Renal pelvis (tissue), 12 donors: ENCODE measurements at places on chromosomes 6 and 20.

DNA sequence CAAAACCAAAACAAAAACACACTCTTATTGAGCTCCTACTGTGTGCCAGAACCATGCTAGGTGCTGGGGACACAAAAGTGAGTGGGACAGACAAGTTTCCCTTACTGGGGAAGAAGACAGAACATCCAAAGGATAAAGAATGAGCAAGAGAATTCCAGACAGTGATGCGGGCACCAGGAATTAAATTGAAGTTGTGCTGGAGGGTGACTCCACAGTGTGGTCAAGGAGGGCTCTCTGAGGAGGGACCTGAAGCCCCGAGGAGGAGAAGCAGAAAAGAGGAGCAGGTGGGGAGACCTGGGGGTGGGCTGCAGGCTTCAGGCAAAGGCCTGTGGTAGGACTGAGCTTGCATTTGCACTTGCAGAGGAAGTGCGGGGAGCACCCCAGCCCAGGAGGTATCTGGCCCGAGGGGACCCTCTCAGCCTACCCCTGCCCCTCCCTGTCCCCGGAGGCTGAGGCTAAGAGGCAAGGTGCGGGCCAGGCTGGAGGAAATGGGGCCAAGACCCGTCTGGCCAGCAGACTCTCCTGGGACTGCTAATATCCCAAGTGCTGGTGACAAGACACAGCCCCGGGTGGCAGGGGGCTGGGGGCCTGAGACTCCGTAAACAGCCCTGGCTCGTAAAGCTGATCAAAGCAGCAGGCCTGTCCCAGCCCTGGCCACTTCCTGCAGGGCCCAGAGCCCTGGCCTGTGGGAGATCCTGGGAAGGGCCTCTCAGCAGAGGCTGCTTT is 57.1 kb downstream of the SNAI1 start:
- DNase-seq = no peak

GRCh38 chr20:18057994-18058349 is 256 bp upstream of the OVOL2 start:
- DNase-seq = no peak

GRCh38 chr6:161367472-161367871 is 93.6 kb upstream of the AGPAT4 start:
- no peak for DNase-seq

DNA sequence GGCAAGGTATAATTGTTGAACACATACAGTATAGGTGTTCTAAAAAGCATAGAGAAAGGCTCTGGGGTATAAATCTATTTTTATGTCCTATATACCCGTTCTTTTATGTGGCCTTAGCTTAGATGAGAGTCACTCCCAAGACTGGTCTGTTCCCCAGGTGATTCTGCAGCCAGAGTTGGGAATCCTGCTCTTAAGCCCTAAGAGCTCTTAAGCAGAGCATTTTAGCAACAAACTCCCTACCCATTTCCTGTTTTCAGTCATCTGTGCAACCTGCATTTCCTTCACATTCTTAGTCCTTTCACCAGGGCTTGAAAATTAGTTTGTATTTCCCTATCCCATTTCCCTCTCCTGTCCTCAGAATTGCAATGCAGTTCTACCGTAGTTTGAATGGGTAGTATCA is 166.1 kb downstream of the HS3ST5 start:
- DNase-seq = no peak

GRCh38 chr20:59575653-59576052 is 28.7 kb upstream of the PHACTR3 start:
- DNase-seq = no peak

GRCh38 chr6:74250161-74250818 is 554.3 kb downstream of the CD109 start:
- no peak for DNase-seq

GRCh38 chr6:14210077-14210476 is 92.5 kb downstream of the CD83 start:
- no peak for DNase-seq

GRCh38 chr6:150732765-150733539 is 132.6 kb upstream of the MTHFD1L start:
- DNase-seq = no peak

- DNase-seq = no peak
Observed at GRCh38 chr6:160766657-160766988, 64.6 kb downstream of the PLG start.

- peak; percentile 60 for DNase-seq
Observed at GRCh38 chr6:20198775-20199174, 13.5 kb downstream of the MBOAT1 start.

DNA sequence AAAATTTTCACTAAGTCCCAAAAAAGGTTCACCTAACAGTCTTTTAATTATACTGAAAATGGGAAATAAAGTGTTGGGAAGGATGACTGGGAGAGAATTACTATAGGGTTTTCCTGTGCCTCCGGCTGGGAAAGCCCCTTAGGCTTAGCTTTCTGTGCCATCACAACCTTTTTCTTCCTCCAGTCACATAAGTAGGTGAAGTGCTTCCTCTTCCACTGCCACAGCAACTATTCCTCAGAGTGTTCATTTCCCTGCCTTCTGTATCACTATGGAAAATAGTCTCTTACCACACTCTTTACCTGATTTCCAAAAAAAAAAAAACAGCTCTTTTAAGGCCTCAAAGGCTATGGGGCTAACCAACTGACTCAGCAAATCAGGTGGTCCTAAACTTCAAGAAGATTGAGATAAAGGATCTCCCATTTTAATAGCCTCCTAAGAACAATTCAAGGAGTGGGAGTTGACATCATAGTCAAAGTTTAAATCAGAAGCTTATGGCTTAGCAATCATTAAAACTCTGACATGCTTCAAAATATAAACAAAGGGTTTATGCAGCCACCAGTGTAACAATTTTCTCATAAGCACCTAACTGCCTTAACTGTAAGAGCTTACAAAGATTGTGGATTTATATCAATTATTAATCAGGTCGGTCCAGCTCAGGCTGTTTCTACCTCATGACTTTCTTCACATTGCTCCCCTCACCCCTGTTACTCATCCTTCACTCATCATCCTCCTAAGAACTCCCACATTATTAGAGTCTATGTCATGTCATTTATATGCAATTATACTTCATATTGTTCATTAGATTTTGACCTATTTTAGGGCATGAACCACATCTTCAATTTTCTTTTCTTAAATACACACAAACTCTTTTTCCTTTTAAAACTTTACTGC is 95.3 kb downstream of the RNGTT start:
- no peak for DNase-seq

DNA sequence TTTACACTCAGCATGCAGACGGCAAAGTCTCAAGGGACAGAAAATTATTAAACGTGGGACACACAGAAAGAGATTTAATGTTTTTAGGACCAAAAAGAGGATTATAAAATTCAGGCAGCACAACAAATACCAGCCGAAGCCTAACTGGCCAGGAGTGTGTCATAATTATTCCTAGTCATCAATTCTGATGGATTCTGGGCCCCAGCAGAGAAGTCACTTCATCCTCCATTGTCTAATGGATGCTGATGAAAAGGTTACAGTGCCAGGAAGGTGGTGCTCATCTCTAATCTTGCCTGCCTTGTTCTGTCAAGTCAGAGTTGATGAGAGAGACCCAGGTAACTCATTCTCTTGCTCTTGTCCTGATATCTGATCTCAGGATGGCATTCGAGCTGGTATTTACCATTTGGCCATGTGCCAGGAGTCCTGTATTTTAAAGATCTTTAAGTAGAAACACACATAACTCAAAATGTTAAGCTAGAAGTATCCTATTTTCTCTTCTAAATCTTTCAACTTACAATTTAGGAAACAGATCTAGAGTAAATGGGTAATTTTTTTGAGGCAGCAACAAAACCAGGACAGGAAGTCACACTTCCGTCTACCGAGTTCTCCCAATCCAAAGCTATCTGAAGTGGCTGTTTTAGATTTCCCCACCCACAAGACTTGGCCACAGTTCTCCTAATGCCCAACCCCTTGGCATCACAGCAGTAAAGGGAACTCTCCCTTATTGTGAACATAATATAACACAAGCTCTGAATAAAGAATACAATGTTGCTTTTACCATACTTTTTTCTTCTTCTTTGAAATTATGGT is 50.0 kb downstream of the ADAT2 start:
- DNase-seq = no peak

- no peak for DNase-seq
Observed at GRCh38 chr6:55137929-55138693, 36.2 kb upstream of the HCRTR2 start.

- DNase-seq = no peak
Observed at GRCh38 chr6:8391934-8392333, 43.4 kb downstream of the SLC35B3 start.

DNA sequence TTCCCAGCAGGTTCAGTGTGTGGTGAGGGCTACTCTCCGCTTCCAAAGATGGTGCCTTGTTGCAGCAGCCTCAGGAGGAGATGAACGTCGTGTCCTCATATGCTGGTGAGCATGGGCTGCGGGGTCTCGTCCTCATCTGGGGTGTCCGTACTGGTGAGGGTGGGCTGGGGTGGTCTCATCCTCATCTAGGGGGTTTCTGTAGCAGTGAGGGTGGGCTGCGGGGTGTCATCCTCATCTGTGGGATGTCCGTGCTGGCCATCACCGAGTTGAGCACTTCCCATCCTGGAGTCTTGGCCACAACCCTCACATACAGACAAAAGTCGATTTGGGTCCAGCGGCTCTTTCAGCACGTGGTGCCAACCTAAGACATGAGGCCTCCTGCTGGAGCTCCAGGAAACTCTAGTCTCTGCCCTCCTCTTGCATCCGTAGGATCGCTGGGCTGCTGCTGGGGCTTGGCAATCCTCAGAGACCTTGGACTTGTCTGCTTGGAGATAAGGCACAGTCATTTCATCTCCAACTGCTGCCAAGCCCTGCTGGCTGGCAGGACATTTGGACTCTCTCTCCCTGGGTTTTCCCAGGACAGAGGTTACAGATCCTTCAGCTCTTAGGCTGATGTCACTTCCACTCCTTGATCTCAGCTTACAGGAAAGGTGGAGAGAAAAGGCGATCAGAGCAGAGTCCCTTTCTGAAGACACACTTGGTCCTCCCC is 160.4 kb downstream of the PACRG start:
- no peak for DNase-seq

DNA sequence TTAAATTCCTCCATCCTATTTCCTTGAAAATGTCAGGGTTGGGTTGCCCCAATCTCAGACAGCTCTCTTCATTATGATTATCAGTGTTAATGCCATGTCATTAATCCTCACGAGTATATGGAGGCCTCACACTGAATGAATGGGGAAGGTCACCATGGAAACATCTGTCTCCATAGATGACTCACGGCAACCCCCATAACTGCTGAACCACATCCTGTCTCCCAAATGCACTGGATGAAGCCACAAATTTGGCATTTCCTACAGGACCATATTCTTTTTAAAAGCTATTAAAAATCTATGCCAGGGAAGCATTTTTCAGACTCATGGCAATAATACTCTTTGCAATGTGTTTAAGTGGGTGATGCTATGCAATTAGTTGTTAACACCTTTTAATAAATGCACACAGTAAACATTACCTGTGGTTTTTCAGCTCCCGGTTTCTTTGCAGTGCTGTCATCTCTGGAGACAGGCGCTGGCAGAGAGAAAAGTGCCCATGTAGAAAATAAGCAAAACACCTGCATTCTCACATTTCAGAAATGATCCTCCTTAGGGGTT is 80.1 kb upstream of the PTPRK start:
- DNase-seq = no peak

DNA sequence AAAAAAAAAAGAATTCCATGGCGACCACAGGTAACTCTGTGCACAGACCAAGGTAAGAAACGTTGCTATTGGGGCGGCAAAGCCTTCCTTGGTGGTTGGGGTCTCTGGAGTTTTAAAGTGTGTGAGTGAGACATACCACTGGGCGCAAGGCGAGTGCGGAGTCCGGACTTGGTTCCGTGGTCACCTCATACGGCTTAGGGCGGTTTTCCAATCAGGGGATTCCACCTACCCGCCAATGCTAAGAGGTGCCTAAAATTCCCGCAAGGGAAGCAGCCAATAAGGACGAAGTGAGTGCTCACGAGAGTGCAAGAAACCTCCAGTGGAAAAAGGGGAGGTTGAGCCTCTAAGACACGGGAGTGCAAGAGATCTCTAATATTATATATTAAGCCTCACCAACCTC is 68.6 kb upstream of the PRSS16 start:
- no peak for DNase-seq

DNA sequence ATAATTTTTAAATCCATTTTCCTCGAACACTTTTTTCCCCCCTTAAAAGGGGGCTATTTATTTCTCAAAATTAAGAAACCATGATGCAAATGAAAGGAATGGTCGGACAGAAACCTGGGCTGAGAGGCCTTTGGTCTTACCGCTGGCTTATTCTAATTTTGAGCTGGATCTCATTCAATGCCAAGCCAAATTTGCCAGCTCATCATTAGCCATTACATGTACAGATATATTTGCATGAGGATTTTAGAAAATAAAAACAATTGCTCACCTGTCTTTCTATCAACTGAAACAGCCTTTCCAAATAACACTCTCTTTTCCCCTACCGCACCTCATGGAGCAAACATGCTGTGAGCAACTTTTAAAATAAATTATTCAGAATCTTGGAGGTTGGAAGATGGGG is 219.5 kb upstream of the DTNBP1 start:
- no peak for DNase-seq

GRCh38 chr6:121881974-121882667 is 446.7 kb downstream of the GJA1 start:
- DNase-seq = no peak

- peak; percentile 31 for DNase-seq
Observed at GRCh38 chr6:31765910-31766794, 3.7 kb downstream of the SAPCD1 start.

DNA sequence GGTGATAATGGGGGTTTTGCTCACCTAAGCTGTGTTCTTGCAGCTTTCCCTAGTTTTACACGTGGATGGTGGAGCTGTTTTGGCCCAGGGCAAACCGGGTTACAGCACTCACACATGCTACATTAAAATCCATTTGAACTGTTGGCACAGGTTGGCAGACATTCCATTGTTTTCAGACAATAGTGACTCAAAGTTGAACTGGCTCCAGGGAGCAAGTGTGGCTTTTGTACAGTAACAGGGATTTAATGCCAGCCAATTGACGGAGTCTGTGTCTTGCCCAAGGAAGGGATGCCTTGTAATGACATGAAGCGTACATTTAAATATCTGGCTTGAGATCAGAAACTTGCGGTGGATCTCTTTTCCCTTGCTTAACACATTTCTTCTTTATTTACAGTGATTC is 183.1 kb downstream of the DTNBP1 start:
- no peak for DNase-seq

- DNase-seq = no peak
Observed at GRCh38 chr6:109801794-109802193, 110.7 kb downstream of the FIG4 start.

DNA sequence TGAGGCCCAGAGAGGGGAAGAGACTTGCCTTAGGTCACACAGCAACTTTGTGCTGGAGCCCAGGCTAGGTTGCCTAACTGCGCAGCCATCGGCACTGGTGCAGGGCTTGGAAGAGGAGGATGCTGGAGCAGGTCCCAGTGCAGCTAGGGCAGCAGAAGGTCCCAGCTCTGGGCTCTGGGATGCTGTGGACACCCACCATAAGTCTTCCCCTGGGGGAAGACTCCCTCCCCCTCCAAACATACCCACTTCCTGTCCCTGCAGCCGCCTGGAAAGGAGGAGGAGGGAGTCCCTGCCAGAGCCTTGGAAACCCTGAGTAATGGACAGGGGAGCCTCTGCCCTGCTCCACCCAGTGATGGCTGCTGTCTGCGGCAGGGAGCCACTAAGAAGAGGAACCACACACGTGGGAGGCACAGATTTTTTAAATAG is 93.6 kb downstream of the NCR2 start:
- no peak for DNase-seq

GRCh38 chr6:13654496-13654895 is 39.4 kb downstream of the NOL7 start:
- no peak for DNase-seq
